Amniotic stem cell (primary cell): ENCODE measurements at places on chromosomes 2 and 18.
A peak's percentile ranks its signal among the peaks of the same experiment; 100 is the strongest.

DNA sequence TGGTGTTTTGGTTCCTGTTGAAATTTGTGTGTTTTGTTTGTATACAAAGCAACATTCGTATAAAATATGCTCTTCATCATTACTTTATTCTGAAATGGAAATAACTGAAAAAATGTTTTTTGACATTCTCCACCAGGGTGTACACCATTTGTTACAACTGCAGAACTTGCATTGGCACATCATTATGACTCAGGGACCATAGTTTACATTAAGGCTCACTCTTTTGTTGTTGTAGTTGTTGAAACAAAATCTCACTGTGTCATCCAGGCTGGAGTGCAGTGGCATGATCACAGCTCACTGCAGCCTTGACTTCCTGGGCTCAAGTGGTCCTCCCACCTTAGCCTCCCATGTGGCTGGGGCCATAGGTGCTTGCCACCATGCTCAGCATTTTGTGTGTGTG is 676.6 kb downstream of the TDRD15 start:
- DNase-seq: no peak

GRCh38 chr2:6352906-6353515 is 512.7 kb downstream of the CMPK2 start:
- DNase-seq: peak; percentile 57

- DNase-seq: no peak
Measured at GRCh38 chr2:23380562-23381065, 4.4 kb upstream of the KLHL29 start.

- DNase-seq: no peak
Measured at GRCh38 chr2:150162241-150162942, 325.1 kb downstream of the RND3 start.

GRCh38 chr2:196275646-196276352 is 104.4 kb upstream of the STK17B start:
- no peak for DNase-seq

DNA sequence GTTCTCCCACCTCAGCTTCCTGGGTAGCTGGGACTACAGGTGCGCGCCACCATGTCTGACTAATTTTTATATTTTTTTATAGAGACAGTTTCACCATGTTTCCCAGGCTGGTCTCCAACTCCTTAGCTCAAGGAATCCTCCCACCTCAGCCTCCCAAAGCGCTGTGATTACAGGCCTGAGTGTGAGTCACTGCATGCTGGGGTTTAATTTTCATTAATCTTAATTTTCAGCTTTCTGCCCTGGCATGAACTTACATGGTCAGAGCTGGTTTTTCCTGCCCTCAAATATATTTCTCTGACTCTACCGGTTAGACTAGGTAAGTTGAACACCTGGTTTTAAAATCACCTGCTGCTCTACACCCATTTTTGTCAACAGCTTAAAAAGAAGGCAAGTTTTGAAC is 3.1 kb downstream of the MARCHF7 start:
- no peak for DNase-seq

- no peak for DNase-seq
Measured at GRCh38 chr2:134177351-134177931, 76.4 kb upstream of the MGAT5 start.

DNA sequence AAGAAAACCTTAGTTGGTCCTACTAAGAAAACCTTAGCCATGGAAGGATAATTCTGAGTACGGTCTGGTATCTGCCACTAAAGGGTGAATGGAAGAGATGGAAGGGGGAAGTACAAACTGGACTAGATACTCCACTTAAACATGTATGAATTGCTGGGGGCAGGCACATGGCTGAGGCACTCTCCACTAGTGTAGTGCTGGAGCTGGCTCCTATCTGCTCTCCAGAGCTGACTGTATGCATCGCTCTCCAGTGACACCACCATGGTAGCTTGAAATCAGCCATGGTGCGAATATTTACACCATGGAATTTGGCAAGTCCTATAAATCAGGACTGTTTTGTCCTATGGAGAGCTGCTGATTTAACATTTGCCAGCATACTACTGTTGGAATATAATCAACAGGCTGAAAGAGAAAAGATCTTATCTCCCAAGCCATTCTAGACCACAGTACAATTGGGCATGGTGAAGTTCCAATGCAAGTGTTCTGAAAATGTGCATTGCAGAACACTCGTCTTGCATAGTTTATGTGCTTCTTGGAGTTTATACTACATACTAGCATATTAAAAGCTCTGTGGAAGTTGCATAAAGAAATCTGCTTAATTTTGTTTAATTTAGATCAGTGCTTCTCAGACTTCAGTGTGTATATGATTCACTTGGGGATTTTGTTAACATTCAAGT is 277.4 kb downstream of the TDRD15 start:
- DNase-seq: no peak

- no peak for DNase-seq
Measured at GRCh38 chr2:1811258-1811970, 67.1 kb upstream of the PXDN start.

GRCh38 chr2:188898261-188898660 is 75.9 kb upstream of the COL3A1 start:
- no peak for DNase-seq

- no peak for DNase-seq
Measured at GRCh38 chr2:173326806-173327205, 27.9 kb upstream of the CDCA7 start.

- DNase-seq: no peak
Measured at GRCh38 chr2:41735476-41735875, 312.3 kb upstream of the PKDCC start.

- no peak for DNase-seq
Measured at GRCh38 chr2:237433920-237434676, 20.1 kb upstream of the COL6A3 start.

- DNase-seq: no peak
Measured at GRCh38 chr2:70061317-70061716, 26.0 kb upstream of the PCBP1 start.

GRCh38 chr2:145729993-145730770 is 1210.3 kb upstream of the ZEB2 start:
- DNase-seq: no peak

DNA sequence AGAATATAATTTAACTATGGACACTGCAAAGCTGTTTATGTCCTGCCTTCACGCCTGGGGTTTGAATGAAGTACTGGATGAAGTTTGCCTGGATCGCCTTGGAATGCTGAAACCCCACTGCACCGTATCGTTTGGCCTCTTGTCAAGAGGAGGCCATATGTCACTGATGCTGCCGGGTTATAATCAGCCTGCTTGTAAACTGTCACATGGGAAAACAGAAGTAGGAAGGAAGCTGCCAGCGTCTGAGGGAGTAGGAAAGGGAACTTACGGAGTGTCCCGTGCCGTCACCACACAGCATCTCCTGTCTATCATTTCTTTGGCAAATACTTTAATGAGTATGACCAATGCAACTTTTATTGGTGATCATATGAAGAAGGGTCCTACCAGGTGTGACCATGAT is 105.8 kb downstream of the WDR7 start:
- no peak for DNase-seq

GRCh38 chr2:33136566-33136965 is 189.8 kb downstream of the LTBP1 start:
- DNase-seq: no peak

DNA sequence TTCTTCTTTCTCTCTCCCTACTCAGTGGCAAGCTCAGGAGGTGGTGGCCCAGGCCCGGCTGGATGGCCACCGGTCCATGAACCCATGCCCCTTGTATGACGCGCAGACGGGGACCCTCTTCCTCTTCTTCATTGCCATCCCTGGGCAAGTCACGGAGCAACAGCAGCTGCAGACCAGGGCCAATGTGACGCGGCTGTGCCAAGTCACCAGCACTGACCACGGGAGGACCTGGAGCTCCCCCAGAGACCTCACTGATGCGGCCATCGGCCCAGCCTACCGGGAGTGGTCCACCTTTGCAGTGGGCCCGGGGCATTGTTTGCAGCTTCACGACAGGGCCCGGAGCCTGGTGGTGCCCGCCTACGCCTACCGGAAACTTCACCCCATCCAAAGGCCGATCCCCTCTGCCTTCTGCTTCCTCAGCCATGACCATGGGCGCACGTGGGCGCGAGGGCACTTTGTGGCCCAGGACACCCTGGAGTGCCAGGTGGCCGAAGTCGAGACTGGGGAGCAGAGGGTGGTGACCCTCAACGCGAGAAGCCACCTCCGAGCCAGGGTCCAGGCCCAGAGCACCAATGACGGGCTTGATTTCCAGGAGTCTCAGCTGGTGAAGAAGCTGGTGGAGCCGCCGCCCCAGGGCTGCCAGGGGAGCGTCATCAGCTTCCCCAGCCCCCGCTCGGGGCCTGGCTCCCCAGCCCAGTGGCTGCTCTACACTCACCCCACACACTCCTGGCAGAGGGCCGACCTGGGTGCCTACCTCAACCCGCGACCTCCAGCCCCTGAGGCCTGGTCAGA is 1.8 kb downstream of the NEU2 start:
- no peak for DNase-seq

- no peak for DNase-seq
Measured at GRCh38 chr2:86038291-86039081, 67.2 kb downstream of the POLR1A start.

- no peak for DNase-seq
Measured at GRCh38 chr2:171402906-171403580, 30.7 kb downstream of the METTL8 start.

DNA sequence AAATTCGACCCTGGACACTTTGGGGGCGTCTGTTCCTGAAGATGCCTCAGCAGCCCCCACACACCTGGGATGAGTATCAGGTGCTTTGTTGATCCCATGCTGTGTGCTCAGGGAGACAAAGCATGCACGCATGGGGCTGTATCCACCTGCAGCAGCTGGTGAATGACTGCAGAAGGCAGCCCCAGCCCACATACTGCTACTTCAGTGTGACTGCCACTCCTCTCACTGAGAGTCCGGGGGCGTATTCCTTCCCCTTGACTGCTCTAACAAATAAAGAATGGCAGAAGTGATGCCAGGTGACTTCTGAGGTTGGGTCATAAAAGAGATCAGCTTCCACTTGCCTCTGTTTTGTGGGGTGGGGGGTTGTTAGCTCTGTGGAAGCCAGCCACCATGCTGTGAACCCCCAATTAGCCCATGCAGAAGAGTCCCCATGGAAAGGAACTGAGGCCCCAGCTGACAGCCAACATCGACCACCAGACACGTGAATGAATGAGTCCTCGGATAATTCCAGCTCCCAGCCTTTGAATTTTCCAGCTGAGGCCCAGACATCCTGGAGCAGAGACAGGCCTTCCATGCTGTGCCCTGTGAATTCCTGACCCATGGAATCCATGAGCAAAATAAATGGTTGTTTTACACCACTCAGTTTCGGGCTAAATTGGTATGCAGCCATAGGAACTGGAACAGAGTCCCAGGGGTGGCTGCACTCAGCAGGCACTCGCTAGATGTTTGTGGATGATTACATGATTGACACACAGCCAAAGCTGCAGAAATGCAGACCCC is 289.3 kb downstream of the CELF4 start:
- DNase-seq: no peak

DNA sequence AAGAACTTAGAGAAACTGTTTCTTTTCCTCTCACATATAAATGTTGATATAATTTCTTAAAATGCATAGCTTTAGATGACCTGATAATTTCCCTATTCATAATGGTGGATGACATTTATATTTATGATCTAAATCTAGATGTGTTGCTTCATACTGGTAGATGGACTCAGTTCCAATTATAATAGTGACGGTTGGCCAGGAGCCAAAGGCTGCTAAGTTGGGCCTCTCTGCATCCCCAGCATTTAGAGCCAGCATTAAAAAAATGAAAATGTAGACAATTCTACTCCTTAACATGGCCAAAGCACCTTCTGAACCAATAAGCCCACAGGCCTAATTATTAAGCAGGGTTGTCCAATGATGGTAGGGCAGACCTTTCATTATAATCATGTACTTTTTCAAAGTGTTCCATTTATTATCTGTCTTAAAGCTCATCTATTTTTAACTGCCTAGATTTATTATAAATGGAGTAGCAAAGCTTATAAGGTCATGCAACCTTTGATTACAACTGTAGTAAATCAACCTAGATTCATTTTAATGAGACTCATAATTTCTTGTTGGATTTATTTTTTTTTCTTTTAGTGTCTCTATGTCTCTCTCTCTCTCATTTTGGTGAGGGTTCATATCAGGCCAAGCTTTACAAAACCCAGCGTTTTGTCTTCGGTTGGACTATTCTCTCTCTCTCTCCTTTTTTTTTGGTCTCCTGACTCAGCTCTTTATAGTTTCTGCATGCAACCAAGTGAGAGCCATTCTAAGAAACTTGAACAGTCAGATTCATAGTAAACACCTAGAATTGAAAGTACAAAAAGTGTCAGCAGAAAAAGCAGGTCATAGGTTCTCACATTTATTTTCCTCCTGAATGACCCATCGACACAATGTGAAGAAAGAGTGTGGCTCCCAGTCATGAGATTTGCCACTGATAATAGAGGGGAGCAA is 2016.1 kb upstream of the PIK3C3 start:
- DNase-seq: no peak

DNA sequence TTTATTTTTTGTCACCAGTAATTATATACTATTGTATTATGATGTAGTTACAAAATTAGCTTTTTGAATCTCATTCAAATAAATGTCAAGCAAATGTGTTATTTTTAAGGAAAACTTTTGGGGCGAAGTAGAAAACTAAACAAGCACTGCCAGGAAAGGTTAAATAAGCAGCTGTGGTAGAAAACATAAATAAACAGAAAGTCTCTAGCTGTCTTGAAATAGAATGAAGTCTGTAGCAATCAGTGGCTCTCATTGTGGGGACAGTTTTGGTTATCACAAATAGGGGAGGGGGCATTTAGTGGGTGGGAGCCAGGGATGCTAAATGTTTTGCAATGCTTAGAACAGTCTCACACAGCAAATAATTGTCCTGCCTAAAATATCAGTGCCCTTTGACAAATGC is 3.4 kb downstream of the INSIG2 start:
- no peak for DNase-seq

DNA sequence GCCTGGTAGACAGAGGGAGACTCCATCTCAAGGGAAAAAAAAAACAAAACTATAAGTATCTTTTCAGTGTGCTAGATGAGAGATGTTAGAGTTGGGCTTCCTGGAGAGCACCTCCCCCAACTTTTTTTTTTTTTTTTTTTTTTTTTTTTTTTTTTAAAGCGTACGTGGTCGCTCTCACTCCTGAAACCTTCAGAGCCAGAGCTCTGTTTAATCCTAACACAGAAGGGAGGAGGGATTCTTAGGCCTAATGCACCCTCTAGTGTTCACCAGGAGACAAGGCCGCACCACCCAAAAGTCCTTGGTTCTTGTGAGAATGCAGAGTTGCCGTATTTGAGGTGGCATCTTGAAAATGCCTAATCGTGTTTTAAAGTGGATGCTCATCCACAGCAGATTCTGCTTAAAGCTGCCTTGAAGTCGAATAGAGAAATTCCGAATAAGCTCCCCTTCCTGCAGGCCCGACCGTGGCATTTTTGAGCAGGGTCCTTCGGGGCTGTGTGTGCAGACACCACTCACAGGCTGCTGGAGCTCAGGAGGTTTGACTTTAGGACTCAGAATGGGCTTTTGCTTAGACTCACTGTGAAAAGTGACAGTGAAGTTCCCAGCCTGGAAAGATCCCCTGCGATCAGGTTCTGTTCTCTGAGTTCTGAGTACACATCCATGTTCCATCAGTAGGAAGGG is 252.6 kb downstream of the AGAP1 start:
- DNase-seq: peak; percentile 51
